ENCODE measurements at places on chromosomes 6 and 20.

DNA sequence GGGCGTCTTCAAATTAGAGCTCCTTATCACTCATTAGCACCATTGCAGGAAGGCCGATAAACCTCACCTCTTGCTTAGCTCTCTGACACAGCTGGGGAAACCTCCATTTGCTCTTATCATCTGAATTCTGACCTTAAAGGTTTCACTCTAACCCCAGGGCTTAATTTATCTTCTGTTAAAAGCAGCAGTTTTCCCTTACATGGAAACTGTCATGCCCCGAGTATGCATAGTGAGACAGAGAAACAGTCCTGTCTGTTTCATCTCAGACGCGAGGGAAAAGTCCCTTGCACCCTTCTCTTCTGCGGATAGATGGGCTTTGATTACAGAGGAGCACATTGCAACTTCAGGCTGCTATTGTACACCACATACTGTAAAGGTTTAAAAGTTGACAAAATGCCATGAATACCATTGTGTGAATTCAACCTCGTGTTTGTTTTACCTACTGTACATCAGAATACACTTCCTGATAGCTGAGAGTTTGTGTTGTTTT lies 191.5 kb upstream of the BMP2 start:
- no peak for DNase-seq

DNA sequence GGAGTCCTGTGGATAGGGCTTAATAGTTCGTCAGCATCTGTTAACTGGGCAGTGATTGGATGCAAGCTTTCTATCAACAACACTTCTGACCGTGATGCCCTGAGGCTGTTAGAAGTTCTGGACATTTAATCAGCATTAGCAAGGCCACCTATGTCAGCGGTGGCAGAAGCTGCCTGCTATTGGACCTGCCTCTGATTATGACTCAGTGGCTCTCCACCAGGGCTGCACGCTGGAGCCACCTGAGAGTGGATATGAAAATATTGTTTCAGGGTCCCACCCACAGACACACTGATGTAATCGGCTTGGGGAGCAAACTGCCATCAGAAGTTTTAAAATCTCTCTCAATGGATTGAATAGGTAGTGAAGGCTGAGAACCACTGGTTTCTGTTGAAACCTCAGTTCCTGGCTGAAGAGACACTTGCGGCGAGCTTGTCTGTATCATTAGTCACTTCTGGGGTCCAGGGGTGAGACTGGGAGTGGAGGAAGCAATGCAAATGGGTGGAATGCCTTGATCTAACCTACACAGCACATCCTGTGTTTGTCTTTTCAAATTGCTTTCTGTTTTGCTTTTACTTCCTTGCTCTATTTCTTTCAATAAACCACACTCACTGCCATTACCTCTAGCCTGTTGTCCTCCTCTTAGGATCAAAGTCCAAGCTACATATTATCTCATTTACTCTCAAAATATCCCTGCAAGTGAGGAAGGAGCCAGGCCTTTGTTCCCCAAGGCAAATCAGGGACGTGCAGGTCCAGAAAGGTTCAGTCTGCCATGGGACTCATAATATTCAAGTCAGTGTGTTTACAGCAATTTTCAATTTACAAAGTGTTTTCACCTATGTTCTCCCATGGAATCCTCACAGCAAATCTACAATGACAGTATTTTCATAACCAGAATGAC lies 4.2 kb downstream of the CLIC5 start:
- no peak for DNase-seq

DNA sequence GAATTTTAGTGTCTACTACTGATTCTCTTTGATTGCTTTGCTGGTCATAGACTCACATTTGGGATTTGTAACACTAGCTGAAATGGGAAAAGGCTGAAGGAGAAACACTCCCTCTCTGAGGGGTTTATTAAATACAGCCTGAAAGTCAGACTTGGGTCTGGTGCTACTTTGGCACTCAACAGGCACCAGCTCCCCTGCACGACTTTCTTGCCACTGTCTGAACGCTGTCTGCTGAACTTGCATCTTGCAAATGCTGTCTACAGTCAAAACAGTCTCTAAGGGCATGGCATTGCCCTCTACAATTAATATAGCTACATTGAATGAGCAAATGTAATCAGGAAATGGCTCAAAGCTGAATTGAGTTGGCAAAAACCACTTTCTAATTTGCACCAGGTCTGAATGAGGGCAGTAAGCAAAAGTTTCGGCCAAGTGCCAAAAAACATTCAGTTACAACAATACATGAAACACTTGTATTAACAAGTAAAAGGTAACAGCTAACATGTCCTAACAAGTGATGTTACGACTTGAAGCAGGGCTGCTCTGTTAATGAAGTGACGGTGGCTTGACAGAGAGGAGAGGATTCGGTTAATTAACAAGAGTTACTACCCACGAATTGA lies 119.5 kb downstream of the FOXC1 start:
- no peak for DNase-seq

- DNase-seq: no peak
Measured at GRCh38 chr20:60395991-60396390, 437.8 kb downstream of the CDH26 start.

DNA sequence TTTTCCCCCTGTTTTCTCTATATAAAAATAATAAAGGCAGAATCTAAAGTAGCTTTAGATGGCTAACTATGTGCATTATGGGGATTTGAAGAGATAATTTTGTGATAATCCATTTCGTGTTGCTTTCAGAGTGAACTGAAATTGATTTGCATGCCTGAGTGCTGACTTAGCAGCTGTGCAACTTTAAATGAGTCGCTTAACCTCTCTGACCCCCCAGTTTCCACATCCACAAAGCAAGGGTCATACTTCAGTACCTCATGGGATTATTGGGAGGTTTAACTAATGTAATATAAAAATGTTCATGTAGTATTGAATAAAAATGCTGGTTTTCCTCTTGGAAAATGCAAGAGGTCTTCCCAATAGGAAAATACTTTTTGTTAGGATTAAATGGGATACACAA lies 63.8 kb upstream of the FABP7 start:
- DNase-seq: no peak

- no peak for DNase-seq
Measured at GRCh38 chr6:164749221-164750064, 560.0 kb downstream of the C6orf118 start.

GRCh38 chr20:58306421-58307261 lies 2.9 kb upstream of the RAB22A start:
- peak; percentile 46 for DNase-seq

DNA sequence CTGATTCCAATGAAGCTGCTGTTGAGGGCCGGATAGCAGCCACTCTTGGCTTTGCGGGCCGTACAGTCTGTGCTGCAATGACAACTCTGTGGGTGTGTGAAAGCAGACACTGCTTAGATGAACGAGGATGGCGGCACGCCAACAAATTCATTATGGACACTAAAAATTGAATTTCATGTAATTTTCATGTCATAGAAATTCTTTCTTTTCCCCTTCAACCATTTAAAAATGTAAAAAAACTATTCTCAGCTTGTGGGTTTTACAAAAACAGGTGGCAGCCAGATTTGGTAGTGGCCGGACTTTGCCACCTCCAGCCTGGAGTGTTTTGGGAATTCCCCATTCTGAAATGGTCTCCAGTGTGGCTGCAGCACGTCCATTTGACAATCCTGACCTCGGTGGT lies 26.0 kb downstream of the MAS1 start:
- no peak for DNase-seq

- DNase-seq: no peak
Measured at GRCh38 chr20:8365634-8366033, 233.6 kb downstream of the PLCB1 start.

DNA sequence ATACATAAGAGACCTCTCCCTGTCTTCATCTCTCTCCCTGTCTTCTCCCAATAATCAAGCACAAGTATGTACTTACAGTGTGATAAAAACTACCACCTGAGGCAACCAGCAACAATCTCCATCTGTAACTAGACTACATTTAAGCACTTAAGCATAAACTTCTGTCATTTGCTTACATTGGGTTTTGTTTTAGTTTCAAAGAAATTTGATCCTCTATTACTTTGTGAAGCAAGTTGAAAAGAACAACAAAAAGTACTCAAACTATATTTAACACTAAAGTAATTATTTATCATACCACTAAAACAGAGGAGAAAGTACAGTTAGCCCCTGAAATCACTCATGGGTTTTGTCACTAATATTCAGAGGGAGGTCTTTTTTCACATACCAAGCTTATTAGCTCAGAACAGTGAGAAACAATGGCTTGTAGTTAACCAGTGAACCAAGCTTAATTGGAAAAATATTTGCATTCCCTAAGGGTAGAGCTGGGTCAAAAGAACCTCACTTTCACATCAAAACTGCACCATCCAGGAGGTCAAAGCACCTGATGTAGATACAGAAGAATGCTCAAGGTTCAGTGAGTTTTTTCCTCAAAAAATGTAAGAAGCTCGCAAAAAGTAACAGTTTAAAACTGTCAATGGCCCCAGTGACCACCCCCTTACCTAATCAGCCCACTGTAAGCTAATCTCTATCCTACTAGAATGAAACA lies 34.1 kb downstream of the DCDC2 start:
- no peak for DNase-seq

DNA sequence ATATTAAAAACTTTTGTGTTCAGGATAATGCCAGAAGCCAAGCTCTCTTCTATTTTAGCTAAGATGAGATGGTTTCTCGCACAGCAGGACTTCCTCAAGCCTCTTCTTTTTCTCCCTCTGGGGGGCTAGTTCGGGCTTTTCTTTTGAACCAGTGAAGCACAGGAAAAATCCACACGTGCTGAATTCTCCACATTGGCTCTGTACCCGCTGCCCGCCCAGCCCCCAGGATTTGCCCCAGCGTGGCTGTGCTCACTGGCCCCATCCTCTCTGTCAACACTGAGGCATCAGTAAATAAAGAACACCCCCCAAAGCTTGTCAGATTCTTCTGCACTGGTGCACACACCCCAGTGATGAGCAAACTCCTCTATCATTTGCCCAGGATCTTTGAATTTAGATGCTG lies 232.8 kb downstream of the ZNF217 start:
- no peak for DNase-seq
